ENCODE measurements at places on chromosomes 7 and 10.

GRCh38 chr7:56030340-56030739 lies 20.9 kb downstream of the PSPH start:
- H3K4me1 ChIP-seq: no peaks in the 10 kb centered on the region
- no peak for DNase-seq
- no peaks in the 10 kb centered on the region for H3K36me3 ChIP-seq
- H3K27ac ChIP-seq: no peak overlapping the region
- no peak overlapping the region for H3K4me3 ChIP-seq

DNA sequence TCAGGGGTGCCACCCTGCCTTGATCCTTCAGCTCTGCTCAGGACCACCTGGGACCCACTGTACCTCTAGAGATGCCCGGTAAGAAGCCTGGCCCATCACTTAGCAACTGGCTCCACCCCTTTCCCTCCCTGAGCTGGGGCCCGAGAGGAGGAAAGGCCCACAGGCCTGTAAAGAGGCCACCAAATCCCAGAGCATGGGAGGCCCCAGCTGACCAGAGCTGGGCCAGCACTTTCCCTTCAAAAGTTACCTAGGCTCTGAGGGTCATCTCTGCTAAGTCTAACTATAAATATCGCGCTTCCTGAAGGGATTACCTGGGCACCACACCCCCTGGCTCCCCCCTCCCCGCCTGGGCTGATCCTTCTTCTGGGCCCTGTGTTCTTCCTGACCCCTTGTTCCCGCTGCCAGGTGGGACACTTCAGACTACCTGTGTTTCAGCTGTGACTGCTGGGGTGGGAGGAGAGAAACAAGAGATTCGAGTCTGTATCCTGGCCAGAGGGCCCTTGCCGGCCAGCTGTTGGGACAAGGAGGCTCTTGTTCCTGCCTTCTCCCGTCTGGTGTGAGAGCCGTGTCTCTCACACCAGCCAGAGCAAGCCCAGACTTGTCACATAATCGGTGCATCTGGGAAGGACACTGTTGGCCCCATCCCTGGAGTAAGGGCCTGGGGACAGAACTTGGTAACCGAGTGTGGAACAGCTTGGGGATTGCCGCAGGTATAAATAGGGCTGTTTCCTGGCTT lies 22.8 kb upstream of the ANKRD2 start:
- H3K36me3 ChIP-seq: no peaks in the 10 kb centered on the region
- DNase-seq: no peak
- H3K27ac ChIP-seq: no peak overlapping the region

DNA sequence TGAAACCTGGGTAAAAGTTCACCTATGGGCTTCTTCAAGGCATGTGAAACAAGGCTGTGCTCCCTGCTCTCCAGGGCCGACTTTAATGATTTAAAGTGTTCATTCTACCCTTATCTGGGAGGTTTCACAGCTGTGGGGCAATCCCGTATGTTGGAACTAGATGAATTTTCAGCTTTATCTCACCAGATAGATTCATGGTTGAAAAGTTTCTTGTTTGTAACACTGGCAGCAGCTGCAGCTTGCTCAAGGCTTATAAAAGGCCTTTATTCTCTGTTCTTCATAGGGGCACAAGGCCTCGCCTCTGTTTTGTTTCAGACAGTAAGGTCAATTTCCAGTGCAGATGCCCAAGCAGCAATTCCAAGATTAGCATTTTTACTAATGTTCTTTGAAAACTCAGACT lies 70.4 kb upstream of the DNAJB12 start:
- H3K36me3 ChIP-seq: peaks cover 2% of the 10 kb centered on the region
- H3K27me3 ChIP-seq: no peaks in the 10 kb centered on the region
- no peak overlapping the region for H3K27ac ChIP-seq
- DNase-seq: no peak

DNA sequence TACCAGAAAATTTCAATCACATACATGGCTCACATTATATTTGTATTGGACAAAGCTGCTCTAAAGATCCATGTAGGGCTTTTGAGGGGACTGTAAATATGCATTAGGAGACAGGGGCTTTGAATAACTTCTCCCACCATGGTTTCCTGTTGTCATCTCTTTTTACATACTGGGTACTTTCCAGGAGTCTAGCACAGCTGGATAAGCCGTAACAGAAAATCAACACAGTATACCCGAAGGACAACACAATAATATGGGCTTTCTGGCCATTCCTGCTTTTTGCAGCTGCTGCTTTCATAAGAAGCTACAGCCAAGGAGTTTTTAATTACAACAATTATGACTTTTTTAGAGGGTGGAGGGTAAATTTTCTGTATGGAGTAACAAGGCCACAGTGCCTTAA lies 63.4 kb upstream of the SRPK2 start:
- no peak for DNase-seq
- H3K27ac ChIP-seq: no peak overlapping the region
- H3K4me1 ChIP-seq: no peaks in the 10 kb centered on the region
- H3K36me3 ChIP-seq: no peaks in the 10 kb centered on the region

DNA sequence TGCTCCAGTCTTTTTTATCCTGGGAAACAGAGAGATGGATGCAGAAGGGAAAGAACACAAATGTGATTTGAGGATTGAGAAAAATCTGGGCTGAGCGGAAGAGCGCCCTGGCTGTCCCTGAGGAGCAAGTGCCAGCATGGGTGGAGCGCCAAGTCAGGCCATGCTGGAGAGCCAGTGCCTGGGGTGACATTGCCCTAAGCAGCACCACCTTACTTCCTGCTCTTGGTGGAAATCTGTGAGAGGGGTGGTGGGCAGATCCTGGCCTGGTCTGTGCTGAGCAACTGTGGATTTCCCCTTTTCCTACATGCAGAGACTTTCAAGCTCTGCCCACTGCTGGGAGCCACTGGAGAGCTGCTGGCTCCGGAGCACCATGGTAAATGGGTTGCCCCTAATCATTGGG lies 36.9 kb downstream of the DDIT4 start:
- H3K27ac ChIP-seq: no peak overlapping the region
- H3K4me3 ChIP-seq: no peak overlapping the region
- H3K4me1 ChIP-seq: peaks cover 41% of the 10 kb centered on the region
- DNase-seq: no peak
- H3K36me3 ChIP-seq: no peaks in the 10 kb centered on the region
- no peaks in the 10 kb centered on the region for H3K27me3 ChIP-seq

DNA sequence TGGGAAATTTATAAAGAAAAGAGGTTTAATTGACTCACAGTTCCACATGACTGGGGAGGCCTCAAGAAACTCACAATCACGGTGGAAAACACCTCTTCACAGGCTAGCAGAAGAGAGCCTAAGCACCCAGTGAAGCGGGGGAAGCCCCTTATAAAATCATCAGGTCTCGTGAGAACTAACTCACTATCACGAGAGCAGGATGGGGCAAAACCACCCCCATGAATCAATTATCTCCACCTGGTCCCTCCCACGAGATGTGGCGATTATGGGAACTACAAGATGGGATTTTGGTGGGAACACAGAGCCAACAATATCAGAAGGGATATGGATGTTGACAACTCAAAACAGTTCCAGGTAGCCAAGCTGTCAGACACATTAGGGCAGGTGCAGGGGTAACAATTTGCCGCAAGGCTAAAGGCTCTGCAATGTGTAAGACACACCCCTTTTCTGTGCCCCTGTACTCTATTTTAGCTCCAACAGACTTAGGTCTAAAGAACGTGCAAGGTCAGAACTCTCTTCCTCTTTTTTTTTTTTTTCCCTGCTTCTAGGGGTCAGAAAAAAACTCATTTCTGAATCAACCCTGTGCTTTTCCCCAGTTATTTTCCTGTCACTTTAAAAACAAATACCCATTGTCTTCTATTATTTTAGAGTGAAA lies 30.7 kb upstream of the RBM20 start:
- no peak overlapping the region for H3K4me3 ChIP-seq
- no peak overlapping the region for H3K27ac ChIP-seq
- no peak for DNase-seq
- H3K36me3 ChIP-seq: no peaks in the 10 kb centered on the region
- H3K27me3 ChIP-seq: no peaks in the 10 kb centered on the region
- no peaks in the 10 kb centered on the region for H3K4me1 ChIP-seq

DNA sequence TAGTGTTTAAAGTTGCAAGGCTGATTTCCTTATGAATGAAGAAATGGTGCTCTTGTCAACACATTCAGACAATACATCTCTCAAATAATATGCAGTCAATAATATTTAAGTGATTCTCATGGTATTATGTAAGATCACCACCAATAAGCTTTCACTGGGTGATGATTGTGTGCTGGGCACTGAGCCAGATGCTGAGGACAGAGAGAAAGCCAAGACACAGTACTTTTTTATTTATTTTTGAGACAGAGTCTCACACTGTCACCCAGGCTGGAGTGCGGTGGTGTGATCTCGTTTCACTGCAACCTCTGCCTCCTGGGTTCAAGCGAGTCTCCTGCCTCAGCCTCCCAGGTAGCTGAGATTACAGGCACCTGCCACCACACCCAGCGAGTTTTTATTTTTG lies 130.6 kb upstream of the LSM8 start:
- H3K4me1 ChIP-seq: no peaks in the 10 kb centered on the region
- no peak overlapping the region for H3K27ac ChIP-seq
- no peak for DNase-seq
- no peak overlapping the region for H3K4me3 ChIP-seq
- no peaks in the 10 kb centered on the region for H3K27me3 ChIP-seq

GRCh38 chr7:44979481-44980392 lies 922 bp upstream of the MYO1G start:
- H3K27me3 ChIP-seq: no peaks in the 10 kb centered on the region
- no peak for DNase-seq
- peak overlapping the region; percentile 26 for H3K4me3 ChIP-seq
- peak overlapping the region; percentile 64 for H3K27ac ChIP-seq

- DNase-seq: no peak
- H3K4me1 ChIP-seq: no peaks in the 10 kb centered on the region
- H3K4me3 ChIP-seq: no peak overlapping the region
- no peak overlapping the region for H3K27ac ChIP-seq
- no peaks in the 10 kb centered on the region for H3K36me3 ChIP-seq
Observed at GRCh38 chr10:131677671-131678070, 223.1 kb upstream of the PPP2R2D start.

GRCh38 chr10:132554991-132555647 lies 17.5 kb downstream of the INPP5A start:
- H3K4me3 ChIP-seq: no peak overlapping the region
- no peaks in the 10 kb centered on the region for H3K36me3 ChIP-seq
- no peaks in the 10 kb centered on the region for H3K27me3 ChIP-seq
- no peak overlapping the region for H3K27ac ChIP-seq

- H3K4me3 ChIP-seq: no peak overlapping the region
- no peak for DNase-seq
- H3K36me3 ChIP-seq: peaks cover 27% of the 10 kb centered on the region
Observed at GRCh38 chr10:13613519-13613918, 26.8 kb downstream of the PRPF18 start.

DNA sequence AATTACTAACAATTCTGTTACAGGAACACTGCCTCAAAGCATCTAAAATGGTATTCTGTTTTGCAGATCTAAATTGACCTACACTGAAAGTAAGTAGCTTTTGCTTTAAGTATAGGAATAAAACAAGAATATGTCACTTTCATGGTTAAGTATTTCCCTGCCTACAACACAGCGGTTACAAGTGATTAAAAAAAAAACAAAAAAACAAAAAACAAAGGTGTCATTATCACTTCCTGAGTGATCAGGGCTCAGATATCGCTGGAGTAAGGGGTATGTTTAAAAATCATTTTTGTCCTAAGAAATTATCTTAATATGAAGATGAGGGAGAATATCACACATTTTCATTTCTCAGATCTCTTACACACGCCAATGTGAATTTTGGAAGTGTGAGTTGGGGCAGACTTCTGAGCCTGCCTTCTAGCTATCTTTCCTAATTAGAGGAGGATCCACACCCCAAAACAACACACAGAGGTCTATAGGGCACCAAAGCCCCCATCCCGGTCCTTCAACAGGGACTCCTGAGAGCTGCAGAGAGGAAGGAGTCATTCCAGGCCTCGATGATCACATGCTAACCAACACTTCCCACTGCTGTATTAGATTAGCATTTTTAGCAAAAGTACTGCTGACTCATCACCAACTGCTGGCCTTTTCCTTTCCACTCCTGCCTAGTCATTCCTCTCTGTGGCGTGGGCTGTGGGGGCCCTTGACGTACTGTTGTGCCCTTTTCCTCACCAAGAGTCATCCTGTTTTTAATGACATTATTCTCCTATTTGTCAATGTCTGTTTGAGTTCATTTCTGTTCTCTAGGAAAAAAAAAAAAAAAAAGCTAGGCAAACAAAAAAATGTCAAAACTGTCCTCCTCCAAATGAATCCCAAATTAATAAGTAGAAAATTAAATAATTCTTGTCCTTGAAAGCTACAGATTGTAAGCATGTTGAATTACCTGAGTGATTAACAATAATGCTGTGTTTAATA lies 31.2 kb downstream of the PRTFDC1 start:
- no peak overlapping the region for H3K4me3 ChIP-seq
- H3K27ac ChIP-seq: no peak overlapping the region
- H3K27me3 ChIP-seq: no peaks in the 10 kb centered on the region
- DNase-seq: peak; percentile 46
- no peaks in the 10 kb centered on the region for H3K36me3 ChIP-seq
- H3K4me1 ChIP-seq: peaks cover 4% of the 10 kb centered on the region

DNA sequence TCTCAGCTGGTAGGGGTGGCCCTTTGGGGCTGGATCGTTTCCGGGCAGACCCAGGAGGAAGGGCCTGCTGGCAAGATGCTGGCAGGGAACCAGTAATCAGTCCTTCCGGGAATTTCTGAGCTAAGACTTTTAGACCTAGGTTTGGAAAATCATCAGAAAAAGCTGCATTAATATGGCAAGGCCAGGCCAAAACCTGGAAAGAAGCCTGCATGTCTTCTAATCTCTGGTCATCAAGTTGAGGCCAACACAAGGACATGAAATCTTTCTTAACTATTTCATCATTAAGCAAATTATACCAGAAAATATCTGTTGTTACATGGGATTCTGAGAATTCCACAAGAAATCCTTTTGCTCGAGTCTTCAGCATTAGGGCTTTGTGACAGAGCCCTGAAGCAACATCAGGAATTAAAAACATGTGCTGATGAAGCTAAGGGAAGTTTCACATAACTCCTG lies 19.9 kb downstream of the CPA1 start:
- H3K36me3 ChIP-seq: no peaks in the 10 kb centered on the region
- H3K27ac ChIP-seq: peak overlapping the region; percentile 19
- no peak overlapping the region for H3K4me3 ChIP-seq
- H3K27me3 ChIP-seq: no peaks in the 10 kb centered on the region
- peaks cover 4% of the 10 kb centered on the region for H3K4me1 ChIP-seq

DNA sequence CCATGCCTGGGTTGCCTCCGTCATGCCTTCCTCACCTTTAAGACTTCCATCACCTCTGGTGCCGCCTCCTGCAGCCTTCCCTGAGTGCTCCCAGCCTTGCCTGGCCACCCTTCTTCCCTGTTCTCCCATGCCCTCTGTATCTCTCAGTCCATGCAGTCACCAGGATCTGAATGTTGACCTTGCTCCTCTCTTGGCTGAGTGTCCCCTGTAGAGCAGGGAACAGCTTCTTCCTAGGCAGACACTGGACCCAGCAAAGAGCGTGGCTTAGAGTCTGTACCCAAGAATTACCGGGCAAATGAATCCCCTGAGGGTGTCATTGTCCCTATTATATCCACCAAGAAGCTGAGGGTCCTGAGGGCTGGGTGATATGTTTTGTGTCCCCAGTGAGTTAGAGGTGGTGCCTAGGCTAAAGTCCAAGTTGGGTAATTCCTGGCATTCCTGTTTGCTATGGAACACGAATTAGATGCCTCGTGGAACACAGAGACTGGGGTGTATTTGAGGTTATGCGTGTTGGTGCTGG lies 505.6 kb downstream of the RPS24 start:
- peaks cover 10% of the 10 kb centered on the region for H3K4me1 ChIP-seq
- H3K27me3 ChIP-seq: no peaks in the 10 kb centered on the region
- no peak overlapping the region for H3K4me3 ChIP-seq
- H3K36me3 ChIP-seq: no peaks in the 10 kb centered on the region
- H3K27ac ChIP-seq: no peak overlapping the region
